Choroid plexus epithelial cell (primary cell): ENCODE measurements at places on chromosomes 5 and 9.

DNA sequence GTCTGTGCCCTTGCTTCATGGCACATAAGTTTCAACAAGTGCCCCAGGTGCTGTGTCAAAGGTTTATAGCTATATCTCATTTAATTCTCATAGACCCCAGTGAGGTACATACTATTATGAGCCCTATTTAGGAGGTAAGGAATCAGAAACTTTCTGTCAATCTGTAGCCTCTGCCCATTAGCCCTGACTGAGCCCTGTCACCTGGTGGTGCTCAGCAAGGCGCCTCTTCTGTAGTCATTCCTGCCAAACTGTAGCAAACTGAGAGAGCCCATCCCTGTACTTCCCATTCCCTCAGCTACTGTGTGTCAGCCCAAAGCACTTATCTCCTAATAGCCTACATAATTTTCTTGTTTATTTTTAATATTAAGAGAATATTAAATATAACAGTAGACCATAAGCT, 46.5 kb upstream of the FOXI1 start:
- DNase-seq: no peak

- DNase-seq: no peak
These were observed 478.5 kb downstream of the PTPRD start for GRCh38 chr9:10134266-10134665.

GRCh38 chr5:32735512-32735911, 24.4 kb downstream of the NPR3 start:
- DNase-seq: no peak

DNA sequence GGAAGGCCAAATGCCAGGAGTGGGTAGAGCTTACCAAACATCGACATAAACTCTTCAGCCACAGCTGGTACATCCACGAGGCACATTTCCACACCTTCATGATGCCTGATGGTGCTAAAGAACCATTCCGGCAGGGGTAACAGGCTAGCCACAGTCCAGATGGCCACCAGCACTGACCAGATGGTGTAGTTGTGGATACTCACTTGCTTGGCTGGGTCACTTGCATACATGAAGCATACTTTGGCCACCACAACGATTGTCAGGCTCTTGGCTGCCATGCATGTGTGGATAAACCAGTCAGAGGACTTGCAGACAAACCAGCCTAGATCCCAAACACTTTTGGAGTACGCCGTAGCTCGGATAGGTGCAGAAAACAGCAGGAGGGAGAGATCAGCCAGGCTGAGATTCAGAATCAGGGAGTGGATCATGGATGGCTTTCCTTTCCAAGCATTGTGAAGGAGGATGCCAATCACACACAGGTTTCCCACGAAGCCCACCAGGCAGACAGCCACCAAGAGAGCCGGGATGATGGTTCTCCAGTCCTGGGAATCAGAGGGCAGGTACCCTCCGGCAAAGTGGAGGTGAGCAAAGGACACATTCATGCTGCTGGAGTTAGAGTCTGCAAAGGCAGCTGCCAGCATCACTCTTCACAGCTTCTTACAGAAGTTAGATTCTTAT, 378 bp downstream of the GPR151 start:
- DNase-seq: no peak

DNA sequence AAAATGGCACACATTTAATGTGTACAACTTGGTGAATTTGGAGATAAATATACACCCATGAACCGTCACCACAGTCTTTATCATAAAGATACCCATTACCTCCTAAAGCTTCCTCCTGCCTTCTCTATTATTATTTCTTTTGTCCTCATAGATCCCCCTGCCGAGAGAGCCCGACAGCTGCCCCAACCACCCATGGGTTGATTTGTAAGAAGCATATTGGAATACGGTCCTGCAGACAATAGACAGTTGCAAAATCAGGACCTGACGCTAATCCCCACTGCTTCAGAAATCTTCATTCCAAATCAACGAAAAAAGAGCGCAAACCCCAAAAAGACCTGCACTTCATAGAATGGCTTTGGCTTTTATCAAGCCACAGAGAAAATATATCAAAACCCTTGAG, 697.5 kb downstream of the SEMA5A start:
- DNase-seq: no peak

- peak; percentile 69 for DNase-seq
These were observed 1.1 kb upstream of the MAT2B start for GRCh38 chr5:163504079-163504931.

DNA sequence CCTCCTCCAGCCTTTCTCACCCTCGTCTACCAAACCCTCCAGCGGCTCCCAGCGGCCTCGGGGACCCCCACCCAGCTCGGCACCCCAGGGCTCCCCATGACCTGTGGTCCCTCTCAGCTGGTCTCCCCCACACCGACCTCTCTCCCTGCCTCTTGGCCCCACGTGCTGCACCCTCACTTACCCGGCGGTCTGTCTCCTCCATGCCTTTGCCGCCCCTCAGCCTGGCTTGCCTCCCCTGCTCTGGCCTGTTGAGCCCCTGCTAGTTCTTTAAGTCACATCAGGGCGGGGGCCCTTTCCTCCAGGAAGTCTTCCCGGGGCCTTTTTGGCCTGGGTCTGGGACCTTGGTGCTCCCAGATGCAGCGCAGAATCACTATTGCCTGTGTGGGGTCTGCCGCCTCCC, 81.5 kb downstream of the LMX1B start:
- DNase-seq: no peak

DNA sequence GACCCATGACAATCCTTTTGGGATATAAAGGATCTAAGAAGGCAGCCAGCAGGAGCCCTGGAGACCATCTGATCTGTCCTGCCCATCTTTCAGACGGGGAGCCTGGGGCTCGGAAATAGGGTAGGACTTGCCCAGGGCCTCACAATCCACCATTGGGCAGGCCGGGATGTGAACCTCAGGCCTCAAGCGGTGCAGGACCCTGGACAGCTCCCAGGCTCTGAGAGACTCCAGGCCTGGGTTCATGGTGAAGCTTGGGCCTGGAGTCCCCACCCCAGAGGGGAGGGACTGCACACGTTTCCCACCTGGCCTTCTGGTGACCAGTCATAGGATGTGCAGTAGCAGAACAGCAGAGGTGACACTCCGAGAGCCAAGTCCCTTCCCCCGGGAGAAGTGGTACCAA, 36.6 kb upstream of the RAPGEF1 start:
- DNase-seq: peak; percentile 62

DNA sequence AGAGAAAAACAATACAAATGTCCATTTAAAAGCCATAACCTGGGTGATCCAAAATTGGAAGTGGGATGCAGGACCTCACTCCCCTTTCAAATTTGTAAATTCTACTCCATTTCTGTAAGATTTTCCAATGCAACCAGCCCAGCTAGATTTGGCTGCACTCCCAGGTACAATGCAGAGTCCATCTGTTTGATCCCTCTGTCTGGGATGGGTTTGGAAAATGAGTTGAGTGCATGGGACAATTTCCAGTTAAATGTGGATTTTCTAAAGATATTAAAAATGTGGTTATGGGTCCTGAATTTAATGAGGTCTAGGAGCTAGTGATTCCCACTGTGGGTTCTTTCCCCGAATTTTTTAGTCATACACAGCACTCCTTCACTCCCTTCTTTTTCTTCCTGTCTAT, 104.0 kb upstream of the ATP10B start:
- no peak for DNase-seq

- DNase-seq: no peak
These were observed 126.6 kb downstream of the NSG2 start for GRCh38 chr5:174172152-174172551.

DNA sequence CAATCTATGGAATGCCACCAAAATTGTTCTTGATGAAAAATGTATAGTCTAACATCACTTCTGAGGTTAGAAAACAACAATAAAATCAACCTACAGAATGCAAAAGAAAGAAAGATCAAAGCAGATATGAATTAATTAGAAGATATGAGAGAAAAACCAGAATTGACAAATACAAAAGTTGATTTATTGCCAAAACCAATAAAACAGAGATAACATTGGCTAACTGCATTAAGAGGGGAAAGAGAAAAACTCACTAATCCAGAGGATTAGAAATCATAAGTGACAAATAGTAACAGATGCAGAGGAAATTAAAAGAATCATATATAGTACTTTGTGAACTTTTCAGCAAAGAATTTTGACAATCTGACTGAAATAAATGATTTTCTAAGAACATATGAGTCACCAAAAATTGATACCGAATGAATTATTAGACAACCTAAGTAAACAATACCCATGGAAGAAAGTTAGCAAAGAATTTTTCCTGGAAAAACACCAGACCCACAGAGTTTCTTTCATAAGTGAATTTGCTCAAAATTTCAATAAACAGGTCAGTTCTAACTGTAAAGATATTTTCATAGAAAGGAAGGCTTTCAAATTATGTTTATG, 167.7 kb downstream of the AOPEP start:
- DNase-seq: no peak

DNA sequence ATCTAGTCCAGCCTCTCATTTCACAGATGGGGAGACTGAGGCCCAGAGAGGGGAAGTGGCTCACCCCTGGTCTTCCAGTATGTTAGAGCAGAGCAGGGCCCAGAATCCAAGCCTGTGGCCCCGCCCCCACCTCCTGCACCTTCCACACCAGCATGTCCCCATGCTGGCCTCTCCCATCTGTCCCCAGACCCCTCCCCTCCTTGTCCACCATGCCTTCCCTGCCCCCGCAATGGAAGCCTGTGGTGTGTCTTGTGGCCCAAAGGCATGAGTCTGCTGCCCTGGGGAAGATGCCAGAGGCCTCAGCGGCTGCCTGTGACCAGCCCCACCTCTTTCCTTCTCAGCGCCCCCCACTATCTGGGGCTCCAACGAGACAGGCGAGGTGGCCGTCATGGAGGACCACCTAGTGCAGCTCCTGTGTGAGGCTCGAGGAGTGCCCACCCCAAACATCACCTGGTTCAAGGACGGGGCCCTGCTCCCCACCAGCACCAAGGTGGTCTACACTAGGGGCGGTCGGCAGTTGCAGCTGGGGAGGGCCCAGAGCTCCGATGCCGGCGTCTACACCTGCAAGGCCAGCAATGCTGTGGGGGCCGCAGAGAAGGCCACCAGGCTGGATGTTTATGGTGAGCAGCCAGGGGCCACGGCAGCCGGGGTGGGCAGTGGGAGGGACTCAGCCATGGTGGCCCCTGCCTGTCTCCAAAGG, 87.2 kb downstream of the HMCN2 start:
- DNase-seq: no peak

GRCh38 chr5:170173227-170173626, 59.6 kb upstream of the C5orf58 start:
- peak; percentile 4 for DNase-seq

DNA sequence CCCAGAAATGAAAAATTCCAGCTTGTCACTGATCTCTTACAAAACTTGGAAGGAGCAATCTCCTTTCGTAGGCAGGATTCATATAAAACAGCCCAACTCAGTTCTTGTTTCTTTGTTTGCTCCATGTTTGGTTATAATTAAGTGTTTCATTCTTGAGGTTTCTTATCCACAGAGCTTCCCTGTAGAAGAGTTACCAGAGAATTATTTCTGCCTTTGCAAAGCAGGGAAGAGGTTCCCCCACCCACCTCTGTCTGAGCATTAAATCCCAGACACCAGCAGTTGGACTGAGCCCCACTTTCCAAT, 34.1 kb upstream of the RAI14 start:
- no peak for DNase-seq

- DNase-seq: peak; percentile 69
These were observed 123.2 kb downstream of the MYO10 start for GRCh38 chr5:16812911-16813310.

DNA sequence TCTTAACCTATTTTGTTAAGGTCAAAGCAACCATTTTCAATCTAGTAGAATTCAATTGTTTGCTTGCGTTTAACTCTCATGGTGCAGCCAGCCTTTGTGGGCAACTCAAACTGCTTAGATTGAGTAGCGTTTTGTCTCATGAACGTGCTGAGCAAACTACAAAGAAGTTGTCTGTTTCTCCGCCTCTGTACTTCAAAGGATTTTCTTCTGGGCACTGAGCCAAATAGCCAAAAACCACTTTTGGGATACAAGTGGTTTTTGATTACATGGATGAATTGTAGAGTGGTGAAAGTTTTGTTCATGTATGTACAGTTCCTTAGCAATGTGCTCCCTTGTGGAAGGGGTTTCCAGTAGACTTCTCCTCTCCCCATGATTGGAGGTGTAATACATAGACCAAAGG, 122.9 kb downstream of the CFAP90 start:
- DNase-seq: no peak

DNA sequence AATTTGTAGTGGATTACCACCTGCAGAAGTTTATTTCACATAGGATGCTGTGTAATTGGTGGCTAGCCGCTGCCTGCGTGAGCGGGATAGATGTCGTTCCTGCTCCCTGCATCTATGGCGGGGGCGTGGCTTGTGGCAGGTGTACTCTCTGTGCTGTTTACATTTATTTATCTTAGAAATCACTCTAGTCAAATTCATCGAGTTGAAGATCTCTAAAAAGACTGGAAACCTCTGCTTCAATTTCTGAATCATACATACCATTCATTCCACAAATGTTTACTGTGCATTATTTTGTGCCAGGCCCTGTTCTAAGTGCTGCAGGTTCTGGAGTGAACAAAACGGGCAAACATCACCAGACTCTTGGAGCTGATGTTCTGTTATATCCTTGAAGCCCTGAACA, 11.9 kb downstream of the ROPN1L start:
- peak; percentile 54 for DNase-seq

GRCh38 chr5:135869276-135869675, 26.4 kb downstream of the IL9 start:
- no peak for DNase-seq

GRCh38 chr9:29511680-29512079, 1938.4 kb upstream of the C9orf72 start:
- no peak for DNase-seq

GRCh38 chr5:103919506-103919905, 356.9 kb upstream of the NUDT12 start:
- no peak for DNase-seq

DNA sequence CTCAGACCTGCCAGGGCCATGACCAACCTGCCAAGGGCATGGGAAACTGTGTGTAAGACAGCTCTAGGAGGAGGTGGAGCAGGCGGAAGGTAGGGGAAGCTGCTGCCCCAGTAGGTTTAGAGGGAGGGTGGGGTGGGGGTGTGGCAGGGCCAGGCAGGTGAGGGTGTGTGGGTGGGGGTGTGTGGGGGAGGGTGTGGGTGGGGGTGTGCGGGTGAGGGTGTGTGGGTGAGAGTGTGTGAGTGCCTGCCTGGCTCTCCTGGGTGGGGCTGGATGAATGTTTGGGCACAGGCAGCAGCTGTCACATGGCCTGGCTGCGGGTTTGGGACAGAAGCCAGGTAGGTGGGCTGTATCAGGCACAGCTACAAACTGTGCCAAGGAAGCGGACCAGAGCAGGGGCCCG, 8.8 kb upstream of the N4BP3 start:
- no peak for DNase-seq

DNA sequence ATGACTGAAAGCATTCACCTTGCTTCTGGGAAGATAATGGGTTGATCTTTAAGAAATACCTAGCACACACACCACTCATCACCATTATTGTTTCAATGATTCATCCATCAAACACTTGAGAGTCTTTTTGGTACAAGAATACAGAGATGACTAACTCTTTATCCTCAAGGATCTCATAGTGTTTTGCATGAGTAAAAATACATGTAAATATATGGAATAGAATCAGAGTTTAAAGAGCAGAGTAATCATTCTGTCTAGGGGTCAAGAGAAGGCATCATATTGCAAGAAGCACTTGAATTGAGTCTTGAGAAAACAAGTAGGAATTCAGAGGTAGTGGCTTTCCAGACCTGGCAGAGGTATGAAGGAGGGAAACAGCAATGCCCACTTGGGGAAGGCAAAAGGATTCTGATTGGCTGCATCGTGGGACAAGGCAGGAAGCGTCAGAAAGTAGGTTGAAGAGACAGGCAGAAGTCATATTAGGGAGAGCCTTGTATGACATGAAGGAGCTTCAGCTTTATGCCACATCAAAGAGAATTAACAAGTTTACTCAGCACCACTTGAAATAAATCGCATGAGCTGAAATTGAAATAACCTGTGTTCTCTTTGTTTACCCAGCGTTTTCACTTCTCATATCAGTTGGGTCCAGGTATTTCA, 542.5 kb downstream of the TLE1 start:
- peak; percentile 33 for DNase-seq
